Head of caudate nucleus (tissue), 42 donors: ENCODE measurements at places on chromosomes 3 and 15.

DNA sequence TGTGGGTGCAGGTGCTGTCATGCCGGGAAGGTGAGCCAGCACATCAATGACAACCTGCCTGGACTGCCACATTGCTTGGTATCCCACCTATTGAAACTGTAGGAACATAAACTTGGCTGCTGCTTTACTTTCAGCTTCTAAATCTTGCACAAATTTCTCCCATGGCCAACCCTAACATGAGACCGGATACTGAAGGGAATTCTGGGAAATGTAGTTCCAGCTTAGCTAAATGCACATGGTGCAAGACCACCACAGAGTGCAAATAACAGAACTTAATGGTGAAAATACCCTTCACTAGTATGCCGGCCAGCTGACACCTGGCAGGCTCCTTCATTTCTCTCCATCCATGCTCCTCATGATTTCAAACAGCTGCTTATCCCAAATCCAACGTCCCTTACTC lies 247.4 kb downstream of the ARRDC4 start:
- no peak for DNase-seq

- DNase-seq = no peak
These were observed 29.3 kb downstream of the KNL1 start for GRCh38 chr15:40623361-40623760.

- DNase-seq = no peak
These were observed 28.4 kb upstream of the CHST2 start for GRCh38 chr3:143090976-143091837.

- peak; percentile 72 for DNase-seq
These were observed 107.9 kb upstream of the DLG1 start for GRCh38 chr3:197406266-197406665.

DNA sequence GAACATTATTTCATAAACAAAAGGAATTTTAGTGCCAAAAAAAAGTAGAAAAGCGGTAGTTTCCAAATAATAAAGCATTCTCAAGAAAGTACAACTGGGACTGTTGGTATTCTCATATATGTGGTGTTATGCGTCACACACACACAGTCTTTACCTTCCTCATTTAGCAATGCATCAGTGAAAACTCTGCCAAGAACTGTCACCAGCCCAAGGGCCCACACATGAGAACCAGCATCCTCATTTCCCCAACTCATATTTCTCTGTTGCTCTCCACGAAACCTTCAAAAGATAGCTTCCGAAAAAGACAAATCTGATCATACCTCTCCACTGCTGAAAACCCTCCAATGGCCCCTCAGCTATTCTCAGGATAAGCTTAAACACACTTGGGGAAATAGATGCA lies 150.7 kb downstream of the CADPS start:
- no peak for DNase-seq

DNA sequence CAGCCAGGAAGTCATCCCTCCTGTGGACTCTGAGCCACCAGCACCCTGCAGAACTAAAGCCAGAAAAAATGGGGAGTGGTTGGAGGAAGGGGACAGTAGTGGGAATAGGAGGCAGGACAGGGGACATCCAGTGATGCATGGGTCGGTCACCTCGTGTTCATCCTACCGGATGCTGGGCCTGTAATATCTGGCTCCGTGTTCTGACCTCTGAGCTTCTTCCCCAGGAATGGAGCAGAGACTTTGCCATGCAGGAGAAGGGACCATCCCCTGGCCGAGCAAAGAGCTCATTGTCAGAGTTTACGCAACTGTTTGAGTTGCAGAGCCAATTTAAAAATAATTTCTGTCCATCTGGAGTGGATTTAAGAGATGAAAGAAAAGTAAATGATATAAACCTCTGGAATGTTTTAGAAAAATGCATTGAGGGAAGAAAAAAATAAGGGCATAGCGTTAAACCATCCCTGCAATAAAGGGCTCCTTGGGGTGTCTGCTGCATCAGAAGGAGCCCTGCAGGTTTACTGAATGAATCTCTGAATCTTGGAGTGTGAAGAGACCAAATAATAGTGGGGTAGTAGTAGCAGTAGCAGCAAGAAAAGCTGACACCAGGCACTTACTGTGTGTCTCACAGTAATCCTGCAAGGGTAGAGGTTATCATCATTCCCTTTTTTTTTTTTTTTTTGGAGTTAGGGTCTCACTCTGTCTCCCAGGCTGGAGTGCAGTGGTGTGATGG lies 70.9 kb downstream of the AAGAB start:
- DNase-seq = no peak

- DNase-seq = no peak
These were observed 32.2 kb downstream of the GOLGA6A start for GRCh38 chr15:74050127-74050526.

- no peak for DNase-seq
These were observed 483.1 kb upstream of the EPHA6 start for GRCh38 chr3:96331341-96331740.

- DNase-seq = no peak
These were observed 15.5 kb upstream of the CMTM7 start for GRCh38 chr3:32376115-32376514.

GRCh38 chr3:177633671-177634207 lies 436.5 kb upstream of the TBL1XR1 start:
- DNase-seq = no peak

DNA sequence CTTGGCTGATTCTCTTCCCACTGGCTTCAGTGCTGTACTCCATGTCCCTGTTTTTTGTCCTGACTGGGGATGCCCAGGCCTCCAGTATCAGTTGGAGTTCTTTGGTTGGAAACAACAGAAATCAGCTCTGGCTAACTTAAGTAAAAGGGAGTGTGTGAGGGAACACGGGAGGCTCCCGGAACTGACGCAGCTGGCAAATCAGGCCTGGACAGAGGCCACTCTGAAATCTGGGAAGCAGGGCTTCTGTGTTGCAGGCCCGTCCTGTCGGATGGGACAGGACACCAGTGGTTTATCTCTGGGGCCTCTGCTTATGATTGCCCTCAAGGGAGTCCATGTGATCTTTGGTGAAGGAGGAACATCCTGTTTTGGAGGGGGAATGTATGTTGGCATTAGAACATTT lies 124.3 kb downstream of the CHCHD6 start:
- no peak for DNase-seq

DNA sequence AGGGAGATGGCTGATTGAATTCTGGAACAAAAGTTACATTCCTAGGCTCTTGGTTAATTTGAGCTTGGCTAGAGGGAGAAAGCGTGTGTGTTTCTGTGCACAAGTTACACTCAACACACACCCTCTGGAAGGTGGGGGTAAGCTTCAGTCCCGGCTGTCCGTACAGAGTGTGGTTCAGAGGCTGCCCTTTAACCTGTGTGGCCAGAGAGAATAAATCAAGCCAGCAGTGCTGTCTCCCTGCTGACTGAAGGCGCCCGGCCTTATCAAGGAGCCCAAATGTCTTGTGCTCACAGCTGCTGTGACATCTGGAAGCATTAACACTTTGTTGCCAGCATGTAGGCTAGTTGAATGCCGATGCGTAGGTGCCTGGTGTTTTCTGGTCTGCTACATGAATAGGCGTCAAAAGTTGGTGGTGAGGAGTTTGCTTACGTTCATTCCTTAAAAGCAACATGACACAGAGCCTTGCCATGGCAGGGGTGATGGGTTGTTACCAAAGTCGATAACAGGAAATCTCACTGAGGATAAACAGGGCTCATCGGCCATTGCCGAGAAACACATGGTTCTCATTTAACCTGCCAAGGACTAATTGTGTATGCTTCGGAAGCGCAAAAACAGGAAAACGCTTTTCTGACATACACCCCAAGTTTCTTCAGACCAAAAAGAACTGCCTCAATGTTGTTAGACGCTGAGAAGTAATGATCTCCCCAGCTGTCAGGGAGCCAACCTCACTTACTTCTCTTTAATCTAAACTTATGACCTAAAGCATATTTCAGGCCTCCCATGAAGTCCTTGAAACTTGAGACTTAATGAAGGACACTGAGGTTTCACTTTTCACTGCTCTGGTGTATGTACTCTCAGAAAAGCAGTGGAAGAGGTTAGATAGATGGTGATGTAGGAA lies 95.8 kb upstream of the CTDSPL start:
- no peak for DNase-seq

DNA sequence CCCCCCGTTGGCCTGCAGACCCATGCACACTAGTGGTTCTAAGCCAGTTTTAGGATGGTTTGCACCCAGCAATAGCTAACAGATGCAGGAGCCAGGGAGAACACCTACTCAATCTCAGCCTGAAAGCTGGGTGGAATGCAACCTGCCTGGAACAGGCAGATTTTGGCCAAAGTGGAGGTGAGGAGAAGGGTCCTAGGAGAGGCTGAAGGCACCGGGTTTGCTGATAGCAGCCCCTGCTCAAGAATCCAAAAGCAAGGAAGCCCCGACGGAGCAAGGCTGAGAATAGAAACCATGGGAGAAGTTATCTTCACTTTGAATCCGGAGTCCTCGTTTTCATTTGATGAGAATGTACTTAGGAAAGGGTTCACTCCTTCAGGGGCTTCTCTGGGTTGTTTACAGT lies 9.9 kb downstream of the RRP9 start:
- no peak for DNase-seq

DNA sequence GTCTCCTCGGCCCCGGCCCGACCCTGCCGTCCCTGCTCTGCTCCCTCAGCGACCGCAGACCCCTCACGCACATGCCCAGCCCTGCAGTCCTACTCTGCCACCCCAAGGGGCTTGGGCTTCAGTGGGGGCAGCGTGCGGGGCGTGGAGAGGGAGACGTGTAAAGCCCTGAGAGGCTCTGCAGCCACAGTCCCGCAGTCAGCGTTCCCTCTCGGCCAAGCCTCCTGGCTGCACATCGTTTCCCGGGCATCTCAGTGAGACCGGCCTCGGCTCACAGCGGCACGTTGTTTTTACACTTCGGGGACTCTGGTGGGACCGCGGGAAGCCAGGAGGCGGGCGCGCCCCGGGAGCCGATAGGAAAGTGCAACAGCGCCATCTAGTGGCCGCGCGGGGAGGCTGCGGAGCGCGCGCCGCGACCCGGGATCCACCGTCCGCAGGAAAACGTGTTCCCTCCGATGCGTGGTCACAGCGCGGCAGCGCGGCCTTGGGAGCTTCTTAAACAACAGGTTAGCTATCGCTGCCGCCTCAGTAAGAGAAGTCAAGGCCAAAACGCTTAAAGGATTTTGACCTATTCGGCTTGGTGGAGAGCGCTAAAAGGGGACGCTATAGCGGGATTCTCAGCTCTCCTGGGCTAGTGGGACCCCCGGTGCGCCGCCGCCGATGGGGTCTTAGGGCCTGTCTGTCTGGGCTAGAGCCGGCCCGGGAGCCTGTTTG lies 226.8 kb upstream of the IGF1R start:
- DNase-seq = peak; percentile 54

DNA sequence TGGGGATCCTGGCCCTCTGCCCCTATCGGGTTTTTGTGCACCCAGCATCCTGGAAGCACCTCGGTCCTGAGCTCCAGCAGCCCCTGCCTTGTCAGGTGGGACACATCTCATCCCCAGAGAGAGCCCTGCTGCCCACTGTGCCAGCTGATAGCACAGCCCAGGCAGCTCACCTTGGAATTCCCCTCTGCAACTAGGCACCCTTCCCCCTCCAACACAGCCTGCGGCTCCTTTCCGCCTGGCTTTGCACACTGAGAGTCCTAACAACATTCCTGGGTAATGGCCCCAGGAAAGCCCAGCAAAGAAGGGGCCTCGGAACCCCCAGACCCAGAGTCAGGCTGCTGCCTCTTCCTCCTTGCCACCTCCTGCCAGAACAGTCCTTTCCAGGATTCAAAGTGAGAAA lies 5.9 kb downstream of the HCN4 start:
- no peak for DNase-seq

DNA sequence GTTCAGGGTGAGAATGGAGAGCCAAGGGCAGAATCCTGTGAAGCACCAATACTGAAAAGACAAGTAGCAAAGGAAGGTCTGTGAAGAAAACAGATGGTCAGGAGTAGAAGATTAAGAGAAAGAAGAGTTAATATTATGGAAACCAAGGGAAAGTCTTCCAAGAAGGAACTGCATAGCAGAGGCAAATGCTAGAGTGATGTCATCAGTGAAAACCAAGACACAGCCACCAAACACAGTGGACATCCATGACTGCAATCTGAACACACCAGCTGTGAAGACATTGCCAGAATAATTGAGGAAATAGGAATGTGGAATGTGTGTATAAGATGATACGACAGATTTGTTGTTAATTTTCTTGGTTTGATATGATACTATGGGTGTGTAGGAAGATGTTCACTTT lies 26.8 kb upstream of the ZBTB38 start:
- DNase-seq = no peak

GRCh38 chr15:48374472-48374871 lies 43.2 kb downstream of the DUT start:
- no peak for DNase-seq

DNA sequence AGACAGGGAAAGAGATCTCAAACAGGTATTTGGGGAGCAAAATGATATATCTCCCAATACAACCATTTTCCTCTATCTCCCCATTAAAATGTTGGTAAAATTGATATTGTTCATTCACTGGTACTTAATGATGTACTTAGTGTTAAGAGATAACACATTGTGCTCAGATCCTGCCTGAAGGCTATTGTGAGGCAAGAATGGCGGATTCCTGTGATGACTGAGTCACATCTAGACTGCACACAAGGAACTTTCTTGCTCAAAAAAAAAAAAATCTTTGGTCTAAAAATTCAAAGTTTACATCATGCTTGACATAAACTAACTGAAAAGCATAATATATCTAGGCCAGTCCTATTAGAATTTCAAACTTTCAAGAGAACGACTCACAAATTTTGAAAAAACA lies 171.1 kb upstream of the TTC14 start:
- DNase-seq = no peak

GRCh38 chr3:39322936-39323335 lies 6.6 kb upstream of the CCR8 start:
- no peak for DNase-seq

DNA sequence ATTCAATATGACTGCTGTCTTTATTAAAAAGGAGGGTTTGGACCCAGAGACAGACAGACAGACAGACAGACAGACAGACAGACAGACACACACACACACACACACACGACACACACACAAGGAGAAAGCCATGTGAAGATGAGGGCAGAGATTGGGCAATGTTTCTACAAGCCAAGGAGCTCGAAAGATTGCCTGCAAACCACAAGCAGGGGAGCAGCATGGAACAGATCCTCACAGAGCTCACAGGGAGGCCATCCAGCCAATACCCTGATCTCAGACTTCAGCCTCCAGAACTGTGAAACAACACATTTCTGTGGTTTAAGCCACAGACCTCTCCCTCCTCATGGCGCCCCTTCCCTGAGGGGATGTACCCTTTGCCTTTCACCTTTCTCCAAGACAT lies 35.8 kb upstream of the ABHD2 start:
- no peak for DNase-seq

GRCh38 chr3:99394831-99395778 lies 243.3 kb upstream of the COL8A1 start:
- DNase-seq = no peak

- DNase-seq = no peak
These were observed 434.5 kb downstream of the MFSD1 start for GRCh38 chr3:159236321-159236720.

GRCh38 chr3:63936925-63937324 lies 24.7 kb upstream of the SCAANT1 start:
- DNase-seq = no peak

DNA sequence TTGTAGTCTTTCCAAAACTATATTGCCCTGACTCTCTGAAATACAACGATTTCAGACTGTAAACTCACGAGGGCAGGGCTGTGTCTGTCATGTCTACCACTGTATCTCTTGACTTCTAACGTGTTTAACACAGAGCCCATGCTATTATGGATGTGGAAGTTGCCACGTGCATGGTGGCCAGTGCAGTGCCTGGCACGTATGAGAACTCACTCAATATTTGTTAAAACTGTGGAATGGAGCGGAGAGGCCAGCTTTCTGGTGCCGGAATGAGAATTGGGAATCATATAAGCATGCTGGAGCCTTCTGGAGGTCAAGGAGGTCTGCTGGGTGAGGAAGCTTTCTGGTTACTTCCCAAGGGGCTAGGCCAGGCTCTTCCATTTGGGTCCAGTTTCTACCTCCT lies 220.6 kb upstream of the LYSMD4 start:
- DNase-seq = no peak

GRCh38 chr3:189519458-189519857 lies 111.7 kb upstream of the TP63 start:
- no peak for DNase-seq
